ENCODE measurements at places on chromosomes 7 and 10.

GRCh38 chr10:132776186-132776585, 9.8 kb downstream of the NKX6-2 start:
- DNase-seq: no peak

DNA sequence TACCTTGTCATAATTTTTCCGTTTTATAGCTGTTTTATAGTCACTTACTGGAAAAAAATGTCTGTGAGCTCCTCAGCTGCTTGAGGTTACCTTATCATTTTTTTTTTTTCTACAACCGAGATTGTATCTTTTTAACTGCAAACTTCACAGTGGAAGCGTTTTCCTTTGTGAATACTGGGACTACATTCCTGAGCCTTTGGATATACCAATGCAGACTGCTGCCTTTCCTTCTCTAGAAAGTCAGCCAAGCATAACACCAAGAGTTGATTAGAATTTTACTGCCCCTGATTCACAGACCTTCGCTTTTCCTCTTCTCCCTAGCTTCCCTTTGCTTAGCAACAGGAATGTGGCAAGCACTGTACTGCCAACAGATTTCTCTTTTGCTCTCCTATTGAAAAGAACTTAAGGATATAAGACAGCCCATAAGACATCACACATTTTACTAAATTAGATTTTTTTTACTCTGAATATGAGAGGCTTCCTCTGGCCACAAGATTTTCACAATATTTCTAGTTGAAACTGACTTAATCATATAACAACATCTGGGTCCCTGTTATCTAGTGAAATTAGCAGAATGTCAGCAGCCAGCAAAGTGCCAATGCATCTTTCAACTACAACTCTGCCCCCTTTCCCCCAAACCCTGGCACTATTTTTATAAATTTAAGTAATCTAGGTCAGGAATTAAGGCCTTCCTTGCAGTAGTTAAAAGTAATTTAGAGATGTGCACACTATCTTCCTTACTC, 170.6 kb downstream of the PRKG1 start:
- DNase-seq: peak; percentile 22

- DNase-seq: no peak
These were observed 266.1 kb downstream of the PRPF18 start for GRCh38 chr10:13852872-13853271.

DNA sequence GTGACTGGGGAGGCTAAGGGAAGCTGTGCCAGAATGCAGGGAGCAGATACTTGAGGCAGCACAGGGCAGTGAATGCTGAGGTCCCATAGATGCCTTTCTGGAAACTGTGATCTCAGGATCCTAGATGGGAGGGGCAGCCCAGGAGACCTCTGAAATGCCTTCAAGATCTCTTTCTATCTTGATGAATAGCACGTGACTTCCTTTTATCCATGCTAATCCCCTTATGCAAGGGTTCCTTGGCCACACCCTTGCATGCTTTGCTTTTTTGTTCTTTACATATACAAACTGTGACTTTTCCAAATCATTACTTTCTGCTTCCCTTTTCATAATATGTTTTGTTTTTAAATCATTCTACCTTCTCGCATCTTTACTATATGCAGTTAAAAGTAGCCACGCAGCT, 14.7 kb downstream of the ATRNL1 start:
- no peak for DNase-seq

GRCh38 chr7:36966636-36967035, 242.3 kb upstream of the AOAH start:
- no peak for DNase-seq

DNA sequence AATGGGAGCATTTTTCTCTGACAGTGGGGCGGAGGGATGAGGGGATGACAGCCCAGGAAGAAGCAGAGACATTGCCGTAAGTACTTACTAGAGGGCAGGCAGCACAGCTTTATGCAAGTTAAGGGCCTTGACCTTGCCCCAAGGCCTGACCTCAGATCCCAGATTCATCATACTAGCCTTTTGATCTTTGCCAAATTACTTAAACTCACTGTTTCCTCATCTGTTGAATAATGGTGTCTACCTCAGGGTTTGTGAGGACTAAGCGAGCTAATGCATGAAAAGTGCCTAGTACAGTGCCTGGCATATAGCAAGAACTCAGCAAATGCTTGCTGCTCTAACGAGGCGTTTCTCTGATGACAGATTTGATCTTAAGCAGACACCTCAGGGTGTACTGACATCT, 3.5 kb upstream of the SEMA4G start:
- no peak for DNase-seq

- no peak for DNase-seq
These were observed 24.6 kb upstream of the CSTF2T start for GRCh38 chr10:51724038-51724437.

- no peak for DNase-seq
These were observed 129.1 kb upstream of the FOXK1 start for GRCh38 chr7:4552985-4553384.

DNA sequence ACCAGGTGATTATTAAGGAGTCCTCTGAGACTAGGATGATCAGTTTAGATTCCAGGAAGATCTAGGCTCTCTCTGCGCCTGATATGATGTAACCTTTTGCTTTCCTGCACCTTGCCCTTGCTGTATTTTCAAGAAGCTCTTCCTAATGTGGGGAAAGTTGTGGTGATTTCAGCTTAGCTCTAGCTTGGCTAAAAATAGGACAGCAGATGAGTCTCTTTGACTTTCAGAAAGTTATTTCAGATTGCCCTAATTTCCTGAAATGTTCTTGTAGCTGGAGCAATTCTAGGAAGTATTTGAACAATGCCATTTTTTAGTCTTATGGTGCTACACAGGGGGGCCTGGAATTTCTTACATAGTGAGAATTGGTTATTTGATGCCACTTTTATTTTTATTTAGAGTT, 3.8 kb downstream of the LCOR start:
- no peak for DNase-seq

DNA sequence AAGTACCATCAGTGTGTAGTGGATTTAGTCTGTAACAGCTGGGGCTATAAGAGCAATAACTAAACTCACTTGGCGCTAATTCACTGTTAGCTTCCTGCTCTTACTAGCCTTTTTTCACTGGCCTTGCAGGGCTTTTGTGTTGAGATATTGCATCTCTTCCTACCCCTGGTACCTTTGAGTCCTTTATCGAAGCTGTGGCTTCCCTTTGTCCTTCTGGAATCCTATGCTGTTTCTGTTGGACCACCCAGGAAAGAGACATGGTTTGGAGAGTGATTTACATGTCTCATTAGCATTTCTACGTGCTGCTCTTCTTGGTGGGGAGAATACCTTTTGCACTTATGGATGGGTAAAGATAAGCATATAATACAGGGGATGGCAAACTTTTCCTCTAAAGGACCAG, 103.8 kb downstream of the MLLT10 start:
- DNase-seq: no peak

GRCh38 chr7:120981888-120982615, 6.5 kb upstream of the CPED1 start:
- DNase-seq: no peak

- no peak for DNase-seq
These were observed 10.2 kb upstream of the UTF1 start for GRCh38 chr10:133219782-133220181.

DNA sequence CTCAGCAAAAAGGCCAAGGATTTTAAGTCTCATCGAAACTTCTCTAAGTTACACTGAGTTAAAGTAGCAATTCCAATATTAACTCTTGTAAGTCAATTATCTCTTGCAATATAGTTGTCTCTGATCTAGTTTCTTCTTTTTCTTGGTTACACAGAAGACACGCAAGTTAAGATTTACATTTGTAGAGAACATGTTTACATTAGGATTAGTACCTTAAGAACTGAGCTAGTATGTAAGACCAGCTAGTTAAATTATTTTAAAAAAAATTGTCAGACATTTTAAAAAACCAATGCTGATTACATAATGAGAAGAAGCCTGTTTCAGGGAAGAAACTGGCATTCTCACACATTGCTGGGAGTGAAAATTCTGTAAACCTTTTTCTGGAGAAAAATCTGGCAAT, 31.4 kb downstream of the FRA10AC1 start:
- no peak for DNase-seq

GRCh38 chr10:97713826-97714400, 383 bp downstream of the MARVELD1 start:
- DNase-seq: peak; percentile 50

DNA sequence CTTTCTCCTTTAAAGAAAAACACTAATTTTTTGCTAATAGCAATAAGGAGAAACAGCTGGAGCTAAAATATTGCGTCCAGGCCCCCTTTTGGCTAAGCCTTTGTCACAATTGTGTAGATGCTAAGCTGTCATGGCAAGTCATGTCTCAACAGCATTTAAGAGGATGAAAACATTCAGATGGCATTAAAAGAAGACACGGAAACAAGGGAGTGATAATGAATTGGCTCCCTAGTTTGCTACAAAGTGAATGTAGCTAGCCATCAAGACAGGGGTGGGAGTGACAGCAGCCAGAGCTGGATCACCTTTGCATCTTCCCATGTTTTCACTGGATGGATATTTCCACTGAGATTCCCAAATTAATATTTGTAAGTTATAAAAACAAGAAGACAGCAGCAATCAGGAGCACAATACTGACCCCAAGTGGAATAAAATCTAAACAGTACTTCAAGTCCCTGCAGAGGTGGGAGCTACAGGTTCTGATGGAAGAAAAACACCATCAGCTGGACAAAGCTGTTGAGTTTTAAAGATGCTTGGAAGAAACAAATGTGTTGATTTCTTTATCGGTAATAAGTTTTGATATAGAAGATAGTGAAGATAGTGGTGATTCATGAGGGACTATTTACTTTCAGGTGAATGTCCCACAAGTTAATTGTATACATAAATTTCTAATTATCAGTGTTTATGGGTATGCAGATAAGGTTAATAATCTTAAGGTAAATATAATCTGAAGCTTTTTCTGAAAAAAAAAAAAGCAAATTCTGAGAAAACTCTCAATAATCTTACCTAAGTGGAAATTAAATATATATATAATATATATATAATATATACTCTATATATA, 129.4 kb downstream of the SLC16A9 start:
- DNase-seq: peak; percentile 46

DNA sequence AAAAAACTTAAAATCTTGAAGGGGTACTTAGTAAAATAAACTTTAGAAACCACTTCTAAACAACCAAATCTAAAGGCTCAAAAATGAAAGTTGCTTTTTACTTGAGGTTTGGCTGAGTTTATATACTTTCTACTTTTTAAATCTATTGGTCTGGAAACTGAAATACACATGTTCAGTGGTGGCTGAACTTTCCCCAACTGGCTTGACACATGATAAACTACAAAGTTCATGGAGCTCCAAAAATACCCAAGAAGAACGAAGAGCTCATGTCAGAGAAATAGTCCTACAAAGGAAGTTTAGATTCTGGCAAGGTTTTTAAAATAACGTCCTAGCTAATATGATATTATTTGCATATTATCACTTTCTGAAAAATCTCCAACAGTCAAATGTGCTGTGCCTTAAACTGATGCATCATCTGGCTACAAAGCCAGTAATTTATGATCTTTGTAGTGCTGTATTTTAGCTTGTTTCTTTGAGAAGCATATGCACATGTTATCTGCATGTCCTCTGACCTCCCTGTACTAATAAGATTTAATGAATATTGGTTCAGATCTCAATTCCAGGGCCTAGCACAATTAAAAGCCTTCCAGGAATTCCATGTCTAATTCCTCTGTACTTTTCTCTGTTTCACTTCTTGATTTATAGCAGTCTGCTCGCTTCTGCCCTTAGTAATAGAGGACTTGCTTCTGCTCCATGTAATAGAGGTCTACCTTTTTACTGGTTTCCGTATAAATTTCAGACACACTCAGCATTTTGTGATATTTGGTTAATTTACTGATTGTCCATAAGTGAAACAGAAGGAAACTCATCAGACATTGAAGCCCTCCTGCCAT, 28.2 kb downstream of the SEMA3C start:
- DNase-seq: no peak

- no peak for DNase-seq
These were observed 4.1 kb downstream of the MBLAC1 start for GRCh38 chr7:100130608-100131453.

DNA sequence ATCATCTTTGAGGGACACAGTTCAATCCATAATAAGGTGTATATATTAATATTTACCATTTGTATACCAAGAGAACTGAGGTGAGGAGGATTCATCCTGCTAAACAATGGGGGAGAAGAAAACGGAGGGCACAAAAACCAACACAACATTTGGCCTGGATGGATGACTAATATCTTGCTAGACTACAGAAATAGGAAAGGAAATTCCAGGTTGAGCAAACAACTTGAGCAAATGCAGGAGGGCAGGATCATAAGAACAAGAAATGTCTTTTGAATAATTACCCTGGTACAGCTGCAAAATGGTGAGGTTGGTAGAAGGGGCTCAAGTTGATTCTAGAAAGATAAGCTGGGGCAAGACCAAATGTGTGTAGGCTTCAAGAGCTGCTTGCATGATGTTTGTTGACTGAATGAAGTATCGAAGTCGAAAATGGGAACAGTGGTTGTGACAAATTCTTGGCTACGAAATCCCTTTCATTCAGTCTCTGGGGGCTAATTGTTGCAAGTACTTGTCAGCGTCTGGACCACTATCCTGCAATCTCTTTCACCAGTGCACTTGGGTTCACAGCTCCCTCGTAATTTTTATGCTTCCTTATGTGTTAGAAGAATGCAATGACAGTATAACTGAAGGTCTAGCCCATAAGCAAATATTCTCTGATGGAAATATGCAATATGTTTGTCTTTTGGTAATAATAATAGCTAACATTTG, 176.2 kb downstream of the PTEN start:
- no peak for DNase-seq

DNA sequence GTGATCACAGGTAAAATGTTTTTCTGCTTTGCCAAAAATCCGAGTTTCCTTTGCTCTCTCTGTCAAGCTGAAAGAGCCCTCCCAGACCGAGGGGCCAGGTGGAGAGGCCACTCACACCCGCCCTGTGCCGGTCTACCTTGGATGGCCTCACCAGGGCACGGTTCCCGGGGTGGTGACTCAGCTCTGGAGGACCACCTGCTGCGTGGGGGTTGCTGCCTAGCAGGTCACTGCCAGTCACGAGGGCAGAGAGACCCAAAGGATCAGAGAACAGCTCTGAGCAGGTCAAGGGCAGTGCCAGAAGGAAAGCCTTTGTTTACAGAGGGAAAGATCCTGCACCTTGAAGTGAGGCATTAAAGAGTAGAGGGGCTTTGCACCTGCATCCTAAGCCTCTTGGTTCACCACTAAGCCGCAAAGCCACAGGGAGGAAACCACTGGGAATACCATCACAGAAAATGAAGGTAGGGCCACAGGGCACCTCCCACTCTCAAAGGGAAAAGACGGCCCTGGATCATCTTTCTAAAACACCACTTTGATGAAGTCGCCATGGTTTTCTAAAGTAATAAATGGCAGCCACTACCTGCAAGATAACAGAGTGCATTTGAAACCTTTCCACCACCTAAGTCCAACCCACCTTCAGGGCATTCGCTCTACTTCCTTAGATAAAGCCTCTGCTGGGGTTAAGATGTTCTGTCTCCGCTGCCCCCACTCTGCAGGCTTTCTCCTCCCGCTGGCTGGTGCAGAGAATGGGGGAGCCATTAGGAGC, 160.3 kb upstream of the KLF14 start:
- DNase-seq: no peak

Data from fibroblast of the conjunctiva (primary cell).